ENCODE measurements at places on chromosomes 1 and 21.

- no peak for DNase-seq
Observed at GRCh38 chr1:245898581-245898980, 608.5 kb downstream of the SMYD3 start.

GRCh38 chr1:224090116-224090515, 23.8 kb upstream of the FBXO28 start:
- DNase-seq, result no peak

DNA sequence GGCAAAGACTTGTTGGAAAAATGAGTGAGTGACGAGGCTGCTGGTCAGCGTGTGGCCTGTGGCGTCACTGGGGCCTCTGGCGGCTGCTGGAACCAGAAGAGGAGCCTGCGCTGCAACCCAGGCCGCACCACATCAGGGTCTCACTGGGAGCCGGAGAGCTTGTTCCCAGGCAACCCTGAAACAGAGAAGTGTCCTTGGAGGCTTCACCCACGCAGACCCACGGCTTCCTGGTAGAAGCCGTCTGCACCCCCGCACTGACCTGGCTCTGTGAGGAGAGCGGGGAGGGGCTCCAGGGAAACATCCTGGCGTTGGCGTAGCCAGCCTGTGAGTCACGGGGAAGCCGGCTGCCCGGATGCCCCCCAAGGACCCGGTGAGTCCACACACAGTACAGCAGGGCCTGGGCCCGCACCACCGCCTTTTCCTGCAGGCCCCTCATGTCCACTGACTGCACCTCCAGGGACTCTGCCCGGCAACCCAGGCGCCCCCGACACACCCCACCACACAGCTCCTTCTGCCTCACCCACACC, 57.4 kb downstream of the COL6A1 start:
- DNase-seq, result peak; percentile 91

DNA sequence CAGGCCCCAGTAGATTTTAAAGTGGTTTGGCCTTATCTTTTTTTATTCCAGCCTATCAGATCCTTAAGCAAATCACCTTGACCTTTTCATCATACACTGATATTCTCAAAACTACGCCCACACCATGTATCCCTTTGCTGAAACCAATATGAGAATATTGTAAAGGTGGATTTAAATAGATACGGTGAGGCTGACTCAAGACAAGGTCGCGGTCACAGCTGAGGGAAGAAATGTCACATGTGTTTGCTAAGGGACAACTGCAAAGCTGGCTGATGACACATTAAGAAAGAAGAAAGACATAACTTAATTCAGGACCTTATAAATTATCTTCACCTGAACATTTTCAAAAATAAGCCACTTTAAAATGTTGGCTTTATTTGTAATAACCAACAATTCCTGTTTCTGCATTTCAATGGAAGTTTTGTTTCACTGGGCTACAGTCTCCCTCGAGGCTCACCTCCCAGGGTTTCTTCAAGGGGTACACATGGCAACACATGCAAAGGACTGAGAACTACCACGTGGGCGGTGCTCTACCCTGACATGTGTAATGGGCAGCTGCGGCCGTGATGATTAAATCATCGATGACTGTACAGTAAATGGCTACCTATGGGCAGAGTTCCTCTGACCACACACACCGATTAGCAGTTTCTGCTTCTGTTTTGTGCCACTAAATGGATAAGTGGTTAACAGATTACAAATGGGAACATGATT, 189.5 kb downstream of the SIPA1L2 start:
- DNase-seq, result no peak

GRCh38 chr1:198287916-198288315, 131.1 kb downstream of the NEK7 start:
- DNase-seq, result no peak

DNA sequence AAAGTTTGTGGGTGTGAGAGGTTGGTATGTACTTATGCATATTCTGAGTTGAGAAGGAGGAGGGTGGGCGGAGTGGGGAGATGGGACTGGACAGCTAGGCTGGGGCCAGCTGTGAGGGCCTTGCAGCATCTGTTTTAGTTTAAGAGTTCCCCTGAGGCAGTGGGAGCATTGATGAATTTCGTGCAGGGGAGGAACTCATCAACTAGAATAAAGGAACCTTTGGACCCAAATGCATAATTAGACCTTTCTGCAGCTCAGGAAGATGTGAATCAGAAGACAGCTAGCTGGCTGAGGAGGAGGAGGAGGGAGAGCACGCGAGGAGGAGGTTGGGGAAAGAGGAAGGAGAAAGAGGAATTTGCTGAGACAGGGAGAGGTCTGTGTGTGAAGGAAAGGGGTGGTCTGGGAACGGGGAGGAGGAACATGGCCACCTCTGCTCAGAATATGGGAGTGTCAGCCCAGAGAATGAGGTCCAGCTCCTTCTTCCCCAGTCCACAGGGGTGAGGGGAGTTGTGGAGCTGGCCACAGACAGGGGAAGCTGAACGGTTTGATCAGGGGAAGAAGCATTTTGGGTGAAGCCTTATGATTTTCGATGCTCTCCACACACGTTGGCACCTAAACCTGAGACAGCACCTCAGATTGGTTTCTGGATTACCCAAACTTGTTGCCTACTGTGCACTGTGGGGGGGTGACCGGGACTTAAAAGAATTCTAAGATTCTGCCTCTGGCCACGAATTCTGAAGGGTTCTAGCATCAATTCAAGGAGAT, 27.7 kb downstream of the MYOG start:
- DNase-seq, result peak; percentile 49

GRCh38 chr1:28950449-28950848, 36.1 kb downstream of the EPB41 start:
- DNase-seq, result no peak

DNA sequence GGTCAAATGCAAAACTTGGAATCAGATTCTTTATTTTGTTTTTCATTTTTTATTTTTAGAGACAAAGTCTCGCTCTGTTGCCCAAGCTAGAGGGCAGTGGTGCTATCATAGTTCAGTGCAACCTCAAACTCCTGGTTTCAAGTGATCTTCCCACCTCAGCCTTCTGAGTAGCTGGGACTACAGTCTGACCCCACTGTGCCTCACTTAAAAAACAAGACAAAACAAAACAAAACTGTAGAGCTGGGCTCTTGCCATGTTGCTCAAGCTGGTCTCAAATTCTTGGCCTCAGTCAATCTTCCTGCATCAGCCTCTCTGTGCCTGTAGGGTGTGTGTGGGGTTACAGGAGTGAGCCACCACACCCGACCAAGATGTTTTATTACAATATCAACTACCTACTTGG, 396.0 kb upstream of the USP24 start:
- DNase-seq, result peak; percentile 36

DNA sequence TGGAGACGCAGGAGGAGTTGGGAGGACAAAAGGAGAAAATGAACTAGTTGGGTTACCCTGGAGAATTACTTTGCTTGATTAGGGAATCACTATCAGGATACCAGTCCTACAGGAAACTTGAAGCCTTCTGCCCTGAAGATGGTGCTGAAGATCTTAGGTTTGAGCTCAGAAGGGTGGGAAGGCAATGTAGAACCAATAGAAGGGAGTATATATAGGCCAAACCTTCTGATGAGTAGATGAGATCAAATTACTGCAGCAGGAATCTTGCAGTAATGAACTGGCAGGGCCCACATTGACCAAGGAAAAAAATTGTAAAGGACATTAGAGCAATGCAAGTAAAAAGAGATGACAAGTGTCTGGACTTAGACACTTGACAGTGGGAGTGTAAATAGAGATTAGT, 116.3 kb upstream of the CACYBP start:
- peak; percentile 11 for DNase-seq

DNA sequence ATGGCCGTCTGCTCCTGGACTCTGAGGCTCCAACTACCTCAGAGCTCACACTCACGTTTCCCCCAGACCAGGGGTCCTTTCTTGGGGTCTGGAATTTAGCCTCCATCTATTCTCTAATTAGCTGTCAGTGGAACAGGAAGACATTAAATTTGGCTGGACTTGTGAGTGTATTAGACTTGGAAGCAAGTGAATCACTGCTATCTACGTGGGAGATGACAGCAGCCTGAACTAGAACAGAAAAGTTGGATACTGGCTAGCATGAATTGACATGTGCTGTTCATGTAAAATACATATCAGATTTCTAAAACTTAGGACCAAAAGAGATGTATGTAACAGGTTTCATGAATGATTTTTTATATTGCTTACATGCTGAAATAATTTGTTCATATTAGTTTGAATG, 28.0 kb downstream of the TAF5L start:
- DNase-seq, result peak; percentile 37

- DNase-seq, result peak; percentile 37
Observed at GRCh38 chr1:215819114-215819513, 252.0 kb downstream of the KCTD3 start.

DNA sequence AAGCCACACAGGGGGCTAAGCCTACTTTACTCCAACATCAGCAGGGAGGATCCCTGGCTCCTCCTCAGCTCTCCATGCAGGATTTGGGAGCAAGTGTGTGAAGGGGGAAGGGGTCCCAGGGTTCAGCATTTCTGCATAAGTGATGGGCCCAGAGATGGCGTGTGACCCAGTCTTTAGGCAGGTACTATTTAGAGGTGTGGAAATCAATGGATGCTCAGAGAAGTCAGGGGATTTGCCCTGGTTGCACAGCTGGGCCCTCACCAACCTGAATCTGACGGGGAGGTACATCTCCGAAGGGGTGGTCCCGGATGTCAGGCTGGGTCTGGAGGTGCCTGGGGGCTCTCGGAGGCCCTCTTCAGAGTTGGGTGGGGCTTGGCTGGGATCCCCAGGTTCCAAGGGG, 6.9 kb upstream of the TCEA3 start:
- DNase-seq, result no peak

GRCh38 chr1:75518686-75519085, 92.2 kb downstream of the SLC44A5 start:
- DNase-seq, result no peak

DNA sequence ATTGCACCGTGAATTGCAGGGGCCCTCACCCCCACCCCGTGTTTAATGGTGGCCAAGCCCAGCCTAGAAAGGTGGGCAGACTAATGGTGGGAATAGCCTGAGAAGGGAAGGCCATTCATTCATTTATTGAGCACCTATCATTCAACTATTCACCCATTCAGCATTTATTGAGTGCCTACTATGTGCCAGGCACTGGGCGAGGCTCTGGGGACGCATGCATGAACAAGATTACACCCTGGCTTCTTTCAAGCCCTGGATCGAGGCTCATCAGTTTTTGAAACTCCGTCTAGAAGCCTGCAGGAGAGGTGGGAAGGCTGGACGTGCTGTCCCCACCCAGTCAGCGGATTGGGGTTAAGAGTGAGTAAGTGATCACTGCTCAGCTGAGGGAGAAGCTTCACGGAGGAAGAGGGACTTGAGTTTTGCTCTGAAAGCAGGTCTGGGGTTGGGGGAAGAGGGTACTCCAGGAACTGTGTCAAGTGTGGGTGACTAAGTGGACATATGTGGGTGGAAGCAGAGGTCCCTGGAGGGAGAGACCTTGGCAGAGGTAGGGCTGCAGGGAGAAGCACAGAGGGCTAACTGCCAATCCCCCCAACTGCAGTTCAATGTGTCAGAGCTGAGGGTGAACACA, 35.6 kb downstream of the MEF2D start:
- peak; percentile 31 for DNase-seq

DNA sequence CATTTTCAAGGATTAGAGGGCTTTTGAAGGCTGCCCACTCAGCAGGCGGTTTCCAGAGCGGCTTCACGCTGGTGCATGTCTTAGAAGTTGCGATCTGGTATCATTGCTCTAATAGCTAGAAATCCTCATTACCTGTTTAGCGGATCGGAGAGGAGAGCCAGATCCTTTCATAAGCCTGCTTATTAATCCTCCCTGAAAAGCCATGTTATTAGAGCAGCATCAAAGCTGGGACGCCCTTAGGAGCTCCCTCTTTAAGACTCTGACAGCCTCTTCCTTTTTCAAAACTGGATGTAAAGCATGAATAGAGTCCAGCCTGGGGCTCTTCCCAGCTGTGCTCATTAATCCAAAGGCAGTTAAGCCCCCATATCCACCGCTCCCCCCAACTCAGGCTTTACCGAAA, 13.9 kb upstream of the CTSE start:
- no peak for DNase-seq
